ENCODE measurements at places on chromosomes 7 and 10. TPM values are rescaled to one million over a fixed set of nuclear protein-coding genes. Genes with fewer than 3 reads are reported as not detected.

CYP3A4 gene
- total RNA-seq, result 0.26 TPM

TAC1 gene
- 1.5 TPM for total RNA-seq

PLAC9 gene
- total RNA-seq, result 94.2 TPM

TBC1D12 gene
- total RNA-seq, result 13.2 TPM

NACAD gene
- 6.2 TPM for total RNA-seq

BRAF gene
- 34.7 TPM for total RNA-seq

CDH23 gene
- 9.7 TPM for total RNA-seq

FGL2 gene
- 34.4 TPM for total RNA-seq

UNC5B gene
- total RNA-seq, result 5.3 TPM

NEUROD6 gene
- not detected for total RNA-seq

PDCD11 gene
- 32.2 TPM for total RNA-seq

OR9A2 gene
- not detected for total RNA-seq

GTF2I gene
- total RNA-seq, result 219 TPM

STN1 gene
- total RNA-seq, result 18.9 TPM

JCAD gene
- total RNA-seq, result 31.7 TPM

AMPH gene
- 16.4 TPM for total RNA-seq

PON1 gene
- 0.19 TPM for total RNA-seq

MSS51 gene
- 1.6 TPM for total RNA-seq

NRG3 gene
- 0.19 TPM for total RNA-seq

PRSS37 gene
- not detected for total RNA-seq

MBL2 gene
- total RNA-seq, result not detected

GPR26 gene
- total RNA-seq, result not detected

MACC1 gene
- total RNA-seq, result 7.4 TPM
